Naive B cell (primary cell): ENCODE measurements at places on chromosomes 12 and 14. TPM values are rescaled to one million over a fixed set of nuclear protein-coding genes. Genes with fewer than 3 reads are reported as not detected.

The FBRSL1 gene
- 4.5 TPM for polyA plus RNA-seq

DNA sequence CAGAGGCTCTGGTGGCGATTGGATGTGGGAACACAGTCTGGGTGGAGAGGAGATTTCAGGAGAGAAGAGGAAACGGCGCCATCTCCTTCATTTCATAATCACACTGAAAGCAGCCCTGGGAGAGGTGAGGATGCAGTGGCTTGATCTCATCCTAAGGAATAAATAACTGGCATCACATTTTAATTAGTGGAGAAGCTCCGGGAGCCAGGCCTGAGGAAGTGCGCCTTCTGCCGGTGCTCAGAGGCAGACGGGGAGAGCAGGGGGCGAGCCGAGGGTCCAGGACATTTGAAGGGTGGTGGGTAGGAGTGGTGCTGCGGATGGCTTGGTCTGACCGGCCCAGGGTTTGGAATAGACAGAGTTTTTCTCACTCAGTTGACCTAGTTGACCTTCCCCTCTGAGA, 265.0 kb downstream of the CACNA1C start:
- H3K36me3 ChIP-seq: no peaks in the 10 kb centered on the region
- no peak overlapping the region for H3K4me3 ChIP-seq
- H3K4me1 ChIP-seq: no peaks in the 10 kb centered on the region
- H3K27ac ChIP-seq: peak overlapping the region; percentile 43
- no peaks in the 10 kb centered on the region for H3K27me3 ChIP-seq

DNA sequence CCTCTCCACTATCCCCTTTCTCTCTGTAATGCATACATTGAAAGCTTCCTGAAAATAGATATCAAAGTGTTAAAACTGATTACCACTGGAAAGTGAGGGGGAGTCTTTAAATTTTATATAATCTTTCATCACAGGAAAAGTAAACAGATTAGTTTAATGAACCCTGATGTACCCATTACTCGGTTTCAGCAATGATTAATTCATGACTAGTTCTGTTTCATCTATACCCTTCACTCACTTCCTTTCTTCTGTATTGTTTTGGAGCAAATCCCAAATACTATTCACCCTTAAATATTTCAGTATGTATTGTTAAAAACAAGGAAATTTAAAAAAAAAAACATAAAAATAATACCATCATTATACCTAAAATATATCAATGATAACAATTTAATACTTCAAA, 67.3 kb upstream of the TMCC3 start:
- no peak overlapping the region for H3K4me3 ChIP-seq
- H3K27ac ChIP-seq: no peak overlapping the region
- H3K36me3 ChIP-seq: no peaks in the 10 kb centered on the region
- no peak for DNase-seq

The KLRD1 gene
- polyA plus RNA-seq: 1.7 TPM
